Activated CD4-positive, alpha-beta memory T cell treated with anti-CD3 and anti-CD28 coated beads, Interleukin-2, amount 10 ng/mL, durations not matched to agents 7 days and 5 days (primary cell): ENCODE measurements at places on chromosomes 2 and 18. TPM values are rescaled to one million over a fixed set of nuclear protein-coding genes. Genes with fewer than 3 reads are reported as not detected.

The PJVK gene
- total RNA-seq = 0.91 TPM

The CLEC4F gene
- not detected for total RNA-seq

The SERPINB10 gene
- total RNA-seq = not detected

The DPP10 gene
- total RNA-seq = not detected

The ANKRD44 gene
- 246 TPM for total RNA-seq

The CAPG gene
- 167 TPM for total RNA-seq

The TBR1 gene
- total RNA-seq = not detected

The RNF125 gene
- total RNA-seq = 43.8 TPM

The TYMS gene
- 279 TPM for total RNA-seq

The HADHA gene
- total RNA-seq = 110 TPM

The L3MBTL4 gene
- total RNA-seq = not detected

The SKA1 gene
- total RNA-seq = 44.6 TPM

- no peak overlapping the region for H3K27ac ChIP-seq
- H3K36me3 ChIP-seq = no peaks in the 10 kb centered on the region
- peaks cover 2% of the 10 kb centered on the region for H3K27me3 ChIP-seq
- no peak for DNase-seq
- H3K4me1 ChIP-seq = peaks cover 6% of the 10 kb centered on the region
Observed at GRCh38 chr2:155372969-155373368, 674.5 kb downstream of the KCNJ3 start.

GRCh38 chr2:230908595-230909191 lies 16.3 kb downstream of the GPR55 start:
- H3K27ac ChIP-seq = peak overlapping the region; percentile 83
- DNase-seq = peak; percentile 64
- H3K4me1 ChIP-seq = peaks cover 58% of the 10 kb centered on the region
- H3K27me3 ChIP-seq = peaks cover 18% of the 10 kb centered on the region
- H3K4me3 ChIP-seq = peak overlapping the region; percentile 63

DNA sequence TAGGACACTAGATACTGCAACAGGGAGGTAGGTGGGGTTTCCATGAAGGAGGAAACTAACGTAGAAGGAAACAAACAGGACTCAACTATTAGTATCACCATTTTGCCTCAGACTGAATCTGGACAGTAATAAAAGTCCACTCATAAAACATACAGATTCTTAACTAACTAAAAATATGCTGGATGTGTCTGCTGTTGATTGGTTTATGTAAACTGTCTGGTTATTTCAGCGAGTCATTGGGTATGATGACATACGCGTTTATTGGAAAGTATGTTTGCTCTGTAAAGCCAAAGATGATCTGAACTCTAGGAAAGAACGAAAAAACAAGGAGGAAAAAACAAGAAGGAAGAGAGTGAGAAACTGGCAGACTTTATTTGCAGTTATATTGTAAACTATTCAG lies 1816.1 kb upstream of the LRRTM1 start:
- H3K27me3 ChIP-seq = no peaks in the 10 kb centered on the region
- no peaks in the 10 kb centered on the region for H3K4me1 ChIP-seq
- H3K36me3 ChIP-seq = no peaks in the 10 kb centered on the region
- H3K4me3 ChIP-seq = no peak overlapping the region

GRCh38 chr2:41724465-41724864 lies 323.4 kb upstream of the PKDCC start:
- H3K36me3 ChIP-seq = no peaks in the 10 kb centered on the region
- peaks cover 10% of the 10 kb centered on the region for H3K4me1 ChIP-seq
- DNase-seq = no peak
- no peak overlapping the region for H3K4me3 ChIP-seq

GRCh38 chr2:28419003-28419402 lies 26.3 kb downstream of the FOSL2 start:
- H3K36me3 ChIP-seq = peaks cover 42% of the 10 kb centered on the region
- H3K4me3 ChIP-seq = no peak overlapping the region
- H3K27ac ChIP-seq = peak overlapping the region; percentile 11
- DNase-seq = no peak

GRCh38 chr18:75112186-75113096 lies 96.5 kb downstream of the PTGR3 start:
- H3K27ac ChIP-seq = no peak overlapping the region
- H3K4me3 ChIP-seq = no peak overlapping the region
- H3K36me3 ChIP-seq = no peaks in the 10 kb centered on the region
- DNase-seq = no peak

GRCh38 chr2:46470114-46470628 lies 9.2 kb upstream of the TMEM247 start:
- no peak overlapping the region for H3K4me3 ChIP-seq
- no peak for DNase-seq
- H3K27ac ChIP-seq = no peak overlapping the region
- peaks cover 22% of the 10 kb centered on the region for H3K27me3 ChIP-seq

- no peaks in the 10 kb centered on the region for H3K36me3 ChIP-seq
- peak; percentile 35 for DNase-seq
- peaks cover 18% of the 10 kb centered on the region for H3K4me1 ChIP-seq
- no peak overlapping the region for H3K27ac ChIP-seq
Observed at GRCh38 chr2:7825591-7826312, 856.1 kb upstream of the ID2 start.

GRCh38 chr2:75560768-75561565 lies at the start of gene EVA1A:
TSS of gene EVA1A (minus strand) at chr2:75560939. CDS start at chr2:75518140, 42,799 bp downstream.
- peaks cover 12% of the 10 kb centered on the region for H3K4me1 ChIP-seq
- H3K36me3 ChIP-seq = no peaks in the 10 kb centered on the region
- peaks cover 51% of the 10 kb centered on the region for H3K27me3 ChIP-seq

- H3K27me3 ChIP-seq = no peaks in the 10 kb centered on the region
- no peak overlapping the region for H3K4me3 ChIP-seq
- DNase-seq = no peak
- H3K27ac ChIP-seq = no peak overlapping the region
- no peaks in the 10 kb centered on the region for H3K36me3 ChIP-seq
Observed at GRCh38 chr2:218298314-218298875, 6.1 kb upstream of the TMBIM1 start.

DNA sequence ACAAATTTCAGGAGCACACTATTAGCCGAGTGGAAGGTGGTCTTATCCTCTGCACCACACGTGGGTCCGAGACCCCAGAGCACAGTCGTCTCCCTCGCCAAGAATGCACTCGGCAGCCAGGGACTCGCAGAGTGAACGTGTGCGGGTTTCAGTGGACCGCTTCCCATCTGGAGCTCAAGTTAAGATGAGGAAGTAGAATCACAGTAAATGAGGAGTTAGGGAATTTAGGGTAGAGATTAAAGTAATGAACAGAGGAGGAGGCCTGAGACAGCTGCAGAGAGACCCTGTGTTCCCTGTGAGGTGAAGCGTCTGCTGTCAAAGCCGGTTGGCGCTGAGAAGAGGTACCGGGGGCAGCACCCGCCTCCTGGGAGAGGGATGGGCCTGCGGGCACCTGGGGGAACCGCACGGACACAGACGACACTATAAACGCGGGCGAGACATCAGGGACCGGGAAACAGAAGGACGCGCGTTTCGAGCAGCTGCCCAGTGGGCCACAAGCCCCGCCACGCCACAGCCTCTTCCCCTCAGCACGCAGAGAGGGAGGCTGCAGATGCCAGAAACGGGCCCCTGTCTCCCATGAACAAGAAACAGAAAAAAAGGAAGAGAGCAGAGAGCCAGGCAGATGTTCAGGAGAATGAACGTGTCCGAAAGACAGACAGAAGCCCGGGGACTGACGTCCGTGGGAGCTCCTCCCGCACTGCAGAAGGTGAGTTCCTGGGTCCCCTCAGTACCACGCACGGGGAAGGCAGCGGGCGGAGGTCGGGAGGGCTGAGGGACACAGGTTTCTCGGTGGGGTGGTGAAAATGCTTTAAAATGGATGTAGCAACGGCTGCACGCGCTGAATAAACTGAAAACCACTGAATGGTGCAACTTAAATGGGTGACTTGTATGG lies 5.4 kb upstream of the KCNG2 start:
- H3K27ac ChIP-seq = no peak overlapping the region
- DNase-seq = no peak
- no peaks in the 10 kb centered on the region for H3K36me3 ChIP-seq
- H3K4me3 ChIP-seq = no peak overlapping the region
- peaks cover 6% of the 10 kb centered on the region for H3K4me1 ChIP-seq

- H3K4me3 ChIP-seq = no peak overlapping the region
- no peak for DNase-seq
- H3K36me3 ChIP-seq = no peaks in the 10 kb centered on the region
- H3K27ac ChIP-seq = no peak overlapping the region
Observed at GRCh38 chr18:46768166-46768921, 11.5 kb upstream of the ST8SIA5 start.

DNA sequence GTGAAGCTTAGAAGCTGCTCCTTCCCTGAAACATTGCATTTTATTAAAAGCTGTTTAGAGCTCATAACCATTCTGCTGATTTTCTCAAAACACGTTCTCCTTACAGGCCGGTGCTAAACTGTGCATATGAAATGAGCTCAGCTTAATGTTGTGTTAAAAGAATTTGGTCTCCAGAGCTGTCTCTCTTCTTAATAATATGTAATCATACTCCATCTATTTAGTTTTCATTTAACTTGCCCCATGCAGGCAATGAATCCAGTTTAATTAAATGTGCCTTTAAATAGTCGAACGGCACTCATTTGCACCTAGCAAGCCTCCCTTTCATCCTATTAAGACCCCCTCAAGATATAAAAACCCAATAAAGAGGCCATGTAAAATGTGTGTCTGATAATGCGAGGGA lies 76.3 kb downstream of the HNMT start:
- H3K4me3 ChIP-seq = no peak overlapping the region
- H3K4me1 ChIP-seq = no peaks in the 10 kb centered on the region
- no peaks in the 10 kb centered on the region for H3K36me3 ChIP-seq

- H3K27ac ChIP-seq = no peak overlapping the region
- H3K27me3 ChIP-seq = peaks cover 2% of the 10 kb centered on the region
- no peak overlapping the region for H3K4me3 ChIP-seq
- no peaks in the 10 kb centered on the region for H3K4me1 ChIP-seq
Observed at GRCh38 chr2:16475586-16475985, 190.0 kb downstream of the CYRIA start.

DNA sequence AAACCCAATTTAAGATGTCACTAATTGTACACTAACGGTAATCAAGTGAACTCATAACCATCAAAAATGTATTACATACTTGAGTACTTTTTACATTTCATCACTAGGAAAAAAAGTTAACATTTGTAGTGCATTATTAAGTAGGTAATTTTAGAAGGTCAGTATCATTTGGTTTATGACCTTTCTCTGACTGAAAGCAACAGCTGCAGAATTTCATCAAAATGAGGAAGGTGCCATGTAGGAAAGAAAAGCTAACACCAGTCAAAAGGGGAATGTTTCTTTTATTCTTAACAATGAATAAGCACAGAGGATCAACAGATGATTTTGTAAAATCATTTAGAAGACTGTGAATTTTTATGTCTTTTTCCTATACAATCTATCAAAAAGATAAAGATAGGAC lies 79.0 kb downstream of the PIGN start:
- DNase-seq = no peak
- no peak overlapping the region for H3K27ac ChIP-seq
- no peaks in the 10 kb centered on the region for H3K27me3 ChIP-seq
- no peaks in the 10 kb centered on the region for H3K36me3 ChIP-seq
- H3K4me3 ChIP-seq = no peak overlapping the region

- H3K4me3 ChIP-seq = peak overlapping the region; percentile 91
- H3K27me3 ChIP-seq = no peaks in the 10 kb centered on the region
- peak overlapping the region; percentile 93 for H3K27ac ChIP-seq
- DNase-seq = no peak
- H3K36me3 ChIP-seq = peaks cover 12% of the 10 kb centered on the region
Observed at GRCh38 chr18:26091047-26091630, 726 bp upstream of the SS18 start.

- H3K27me3 ChIP-seq = no peaks in the 10 kb centered on the region
- peaks cover 1% of the 10 kb centered on the region for H3K4me1 ChIP-seq
Observed at GRCh38 chr2:142190805-142191204, 60.0 kb upstream of the LRP1B start.

DNA sequence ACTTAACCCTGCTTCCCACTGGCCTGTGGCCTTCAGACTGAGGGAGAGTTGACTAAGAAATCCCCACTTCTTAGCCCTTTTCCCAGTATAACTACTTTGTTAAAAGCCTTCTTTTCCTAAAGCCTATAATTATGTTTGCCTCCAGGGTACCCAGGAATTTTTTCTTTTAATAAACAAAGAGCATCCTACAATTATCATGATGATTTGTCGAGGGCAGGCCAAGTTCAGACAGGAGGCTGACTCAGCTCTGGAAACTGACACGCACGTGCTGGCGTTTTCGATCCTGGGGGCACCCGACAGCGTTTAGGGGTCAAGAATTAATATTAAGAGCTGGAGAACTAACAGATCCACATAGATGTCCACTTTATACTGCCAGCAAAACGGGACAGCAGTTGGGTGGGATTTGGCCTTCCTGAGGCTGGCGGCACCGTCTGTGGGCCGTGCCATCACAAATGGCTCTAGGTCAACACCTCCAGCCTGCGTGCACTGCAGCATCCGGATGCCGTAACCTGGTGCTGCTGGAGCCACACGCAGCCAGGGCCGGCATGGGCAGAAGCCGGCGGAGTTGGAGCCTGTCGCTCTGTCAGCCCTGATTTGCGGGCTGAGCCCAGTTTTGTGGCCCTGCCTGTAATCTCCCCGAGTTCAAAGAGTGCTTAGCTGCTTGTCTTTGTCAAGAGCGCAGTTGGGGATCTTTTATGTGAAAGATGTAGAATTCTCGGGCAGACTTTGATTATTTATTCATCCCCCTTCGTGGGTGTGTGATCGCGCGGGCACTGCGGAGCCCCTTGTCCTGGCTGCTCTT lies 191.0 kb downstream of the GLI2 start:
- H3K27ac ChIP-seq = no peak overlapping the region
- no peaks in the 10 kb centered on the region for H3K4me1 ChIP-seq
- H3K4me3 ChIP-seq = no peak overlapping the region
- DNase-seq = no peak

- no peak overlapping the region for H3K4me3 ChIP-seq
- H3K27ac ChIP-seq = no peak overlapping the region
- peaks cover 37% of the 10 kb centered on the region for H3K4me1 ChIP-seq
- DNase-seq = peak; percentile 67
Observed at GRCh38 chr2:48114256-48114655, 208.0 kb upstream of the FBXO11 start.

GRCh38 chr2:239157771-239158170 lies 243.0 kb downstream of the HDAC4 start:
- H3K27me3 ChIP-seq = no peaks in the 10 kb centered on the region
- H3K36me3 ChIP-seq = peaks cover 81% of the 10 kb centered on the region
- H3K4me1 ChIP-seq = peaks cover 16% of the 10 kb centered on the region
- H3K27ac ChIP-seq = no peak overlapping the region

DNA sequence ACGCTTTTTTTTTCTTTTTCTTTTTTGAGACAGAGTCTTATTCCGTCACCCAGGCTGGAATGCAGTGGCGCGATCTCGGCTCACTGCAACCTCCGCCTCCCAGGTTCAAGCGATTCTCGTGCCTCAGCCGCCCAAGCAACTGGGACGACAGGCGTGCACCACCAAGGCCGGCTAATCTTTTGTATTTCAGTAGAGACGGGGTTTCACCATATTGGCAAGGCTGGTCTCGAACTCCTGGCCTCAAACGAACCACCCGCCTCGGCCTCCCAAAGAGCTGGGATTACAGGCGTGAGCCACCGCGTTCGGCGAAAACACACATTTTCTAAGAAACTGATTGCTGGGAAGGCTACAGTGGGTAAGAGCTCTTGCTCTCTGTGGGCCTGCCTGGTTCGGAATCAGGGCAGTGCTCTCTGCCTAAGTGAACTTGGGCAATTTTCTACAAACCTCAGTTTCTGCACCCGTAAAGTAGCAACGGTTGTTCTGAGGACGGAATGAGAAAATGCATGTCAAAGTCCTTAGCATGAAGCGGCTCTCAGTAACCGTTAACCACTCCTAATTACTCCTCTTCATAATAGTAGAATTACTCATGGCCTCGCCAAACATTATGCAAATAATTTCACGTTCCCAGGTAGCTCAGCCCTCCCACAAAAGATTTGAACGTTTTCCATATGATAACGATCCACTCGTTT lies 1.0 kb upstream of the PMAIP1 start:
- H3K27me3 ChIP-seq = no peaks in the 10 kb centered on the region
- peak overlapping the region; percentile 94 for H3K4me3 ChIP-seq
- peak overlapping the region; percentile 86 for H3K27ac ChIP-seq
- peaks cover 34% of the 10 kb centered on the region for H3K36me3 ChIP-seq
- H3K4me1 ChIP-seq = peaks cover 45% of the 10 kb centered on the region
